ENCODE measurements at places on chromosomes 2 and 18.

DNA sequence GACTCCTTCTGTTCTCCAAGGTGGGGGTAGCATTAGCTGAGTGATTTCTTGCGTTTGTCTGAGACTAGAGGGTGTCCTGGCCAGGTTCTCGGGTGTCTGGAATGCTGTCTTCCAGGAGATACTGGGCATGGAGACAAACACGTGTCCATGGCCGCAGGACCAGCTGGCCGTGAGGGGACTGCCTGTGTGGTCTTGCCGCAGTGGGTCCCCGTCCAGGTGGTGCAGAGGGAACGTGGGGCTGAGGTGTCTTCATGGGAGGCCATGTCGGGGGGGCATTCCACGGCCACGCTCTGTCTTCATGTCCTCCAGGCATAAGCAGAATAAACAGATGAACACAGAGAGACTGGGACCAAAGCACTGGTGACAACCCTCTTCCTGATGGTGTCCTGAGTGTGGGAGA is 66.6 kb downstream of the SMIM21 start:
- DNase-seq: no peak

- DNase-seq: no peak
Measured at GRCh38 chr2:71566372-71566771, 113.0 kb downstream of the DYSF start.

- no peak for DNase-seq
Measured at GRCh38 chr2:154681741-154682140, 16.8 kb upstream of the KCNJ3 start.

DNA sequence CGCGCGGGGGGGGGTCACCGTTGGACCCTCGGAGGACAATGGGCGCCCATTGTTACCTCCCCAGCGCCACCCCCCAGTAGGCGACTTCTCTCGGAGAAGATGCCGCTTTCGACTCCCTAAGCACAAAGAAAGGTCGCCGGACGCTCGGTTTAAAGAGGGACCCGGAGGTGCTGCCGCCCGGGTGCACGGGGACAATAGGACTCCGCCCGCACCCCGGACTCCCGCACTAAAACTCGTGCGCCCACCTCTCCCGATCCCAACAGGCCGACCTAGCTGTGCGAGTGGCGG is 318 bp upstream of the CDC42EP3 start:
- no peak for DNase-seq

GRCh38 chr18:68417166-68417799 is 297.6 kb downstream of the TMX3 start:
- no peak for DNase-seq

DNA sequence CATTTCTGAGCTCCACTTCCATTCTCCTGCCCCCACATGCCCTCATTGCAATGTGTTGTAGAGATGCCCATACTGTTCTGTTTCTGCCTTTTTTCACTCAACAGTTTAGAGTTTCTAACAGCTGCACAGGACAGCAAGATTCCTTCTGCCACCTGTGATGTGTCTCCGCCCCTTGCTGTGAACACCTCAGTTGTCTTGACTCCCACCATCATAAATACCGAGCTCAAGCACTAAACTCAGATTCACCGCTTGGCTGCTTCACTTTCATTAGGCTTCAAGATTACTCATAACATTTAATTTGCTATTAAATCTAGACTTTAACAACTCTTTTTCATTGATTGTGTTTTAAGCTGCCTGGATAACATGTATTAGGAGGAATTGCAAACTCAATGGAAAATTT is 141.0 kb downstream of the MAP2 start:
- DNase-seq: no peak

DNA sequence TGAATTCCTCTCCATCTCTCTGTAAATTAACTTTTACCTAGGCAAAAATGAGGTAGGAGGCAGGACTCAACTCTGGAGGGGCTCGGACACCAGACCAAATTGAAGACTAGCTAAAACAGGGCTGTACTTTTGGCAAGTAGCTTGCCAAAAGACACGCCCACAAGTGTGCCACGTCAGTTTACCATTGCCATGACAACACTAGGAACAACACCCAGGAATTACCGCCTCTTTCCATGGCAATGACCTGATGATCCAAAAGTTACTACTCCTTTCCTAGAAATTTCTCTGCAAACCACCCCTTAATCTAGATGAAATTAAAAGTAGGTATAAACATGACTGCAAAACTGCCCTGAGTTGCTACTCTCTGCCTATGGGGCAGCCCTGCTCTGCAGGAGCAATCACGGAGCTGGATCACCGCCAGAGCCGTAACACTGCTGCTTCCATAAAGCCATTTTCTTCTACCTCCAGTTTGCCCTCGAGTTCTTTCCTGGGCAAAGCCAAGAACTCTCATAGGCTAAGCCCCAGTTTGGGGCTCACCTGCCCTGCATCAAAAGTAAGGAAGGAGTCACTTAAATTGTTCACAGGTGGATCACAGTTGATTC is 66.0 kb upstream of the FAM136A start:
- DNase-seq: peak; percentile 52

GRCh38 chr2:170816504-170817092 is at the start of gene GAD1:
TSS of gene GAD1 (plus strand) at chr2:170816887. CDS start at chr2:170818592, 1,705 bp downstream.
- DNase-seq: peak; percentile 79

GRCh38 chr2:70766357-70767078 is 1.5 kb downstream of the ADD2 start:
- no peak for DNase-seq

DNA sequence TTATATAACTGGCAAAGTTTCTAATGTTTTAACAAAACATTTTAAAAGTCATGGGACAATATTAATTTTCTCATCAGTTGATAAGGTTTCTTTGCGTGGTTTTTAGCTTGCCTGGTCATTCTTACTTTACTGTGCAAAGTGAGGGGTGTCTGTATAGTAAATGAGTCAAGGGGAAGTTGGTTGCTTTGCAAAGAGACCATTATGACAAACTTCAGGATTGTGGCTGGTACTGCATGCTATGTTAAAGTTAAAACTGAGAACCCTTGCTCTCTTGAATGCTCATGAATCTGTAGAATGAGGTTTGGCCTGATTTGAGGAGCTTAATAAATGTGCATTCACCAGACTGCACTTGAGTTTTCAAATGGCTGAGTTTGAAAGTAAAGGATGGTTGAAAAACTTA is 47.0 kb downstream of the COL4A4 start:
- no peak for DNase-seq

DNA sequence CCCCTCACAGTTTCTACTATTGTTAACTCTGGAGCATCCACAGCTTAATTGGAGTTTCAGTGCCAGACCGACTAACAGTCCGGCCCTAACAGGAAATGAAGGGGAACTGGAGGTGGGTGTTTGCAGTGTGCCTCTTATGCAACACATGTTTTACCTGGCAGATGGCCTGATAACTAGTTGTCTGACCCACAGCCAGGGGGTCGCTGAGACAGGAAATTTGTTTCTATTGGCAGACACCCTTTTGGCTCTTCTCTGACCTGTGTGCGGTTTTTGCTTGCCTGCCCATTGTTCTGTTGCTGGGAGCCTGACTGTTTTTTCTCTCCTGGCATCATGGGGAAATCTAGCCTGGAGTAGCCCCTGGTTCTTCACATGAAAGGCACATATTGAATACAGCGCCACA is 1329.8 kb downstream of the DSC3 start:
- no peak for DNase-seq

DNA sequence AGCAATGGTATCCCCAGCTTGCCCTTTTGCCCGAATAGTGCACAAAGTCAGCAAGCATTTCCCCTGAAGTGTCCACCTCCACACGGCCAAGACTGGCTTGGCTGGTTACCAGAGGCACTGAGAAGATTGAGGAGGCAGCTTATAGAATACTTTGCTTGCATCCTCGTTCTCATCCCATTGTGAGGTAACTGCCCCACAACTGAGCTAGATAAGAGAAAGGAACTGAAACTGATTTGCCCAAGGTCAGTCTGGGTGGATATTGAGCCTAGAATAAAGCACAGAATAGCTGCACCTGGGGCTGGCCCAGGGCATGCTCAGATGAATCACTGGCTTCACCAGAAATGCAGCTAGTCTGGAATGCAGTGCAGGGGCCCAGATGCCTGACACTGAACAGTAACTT is 32.7 kb upstream of the MAP4K3 start:
- no peak for DNase-seq

GRCh38 chr2:181178130-181178529 is 197.7 kb downstream of the UBE2E3 start:
- no peak for DNase-seq

DNA sequence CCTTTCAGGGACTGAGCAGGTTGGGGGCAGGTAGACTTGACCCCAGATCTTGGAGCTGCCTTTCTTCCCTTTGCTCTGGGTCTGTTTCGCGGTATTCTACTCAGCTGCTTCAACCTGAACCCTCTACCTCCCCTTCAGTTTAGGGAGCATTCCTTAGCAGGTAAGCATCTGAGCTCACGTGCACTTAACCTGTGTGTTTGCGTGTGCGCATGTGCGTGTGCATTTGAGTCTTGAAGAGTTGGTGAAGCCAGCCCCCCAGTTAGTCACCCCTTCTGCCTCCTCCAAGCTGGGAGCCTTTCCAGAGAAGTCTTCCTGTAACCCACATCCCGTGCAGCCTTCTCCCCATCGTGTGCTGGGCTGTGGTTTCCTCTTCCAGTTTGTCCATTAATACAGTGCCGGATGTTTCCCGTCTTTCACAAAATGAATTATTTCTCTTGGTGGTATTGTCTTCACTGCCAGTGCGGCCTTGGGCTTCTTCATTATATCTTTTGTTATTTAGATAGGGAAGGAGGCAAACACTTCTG is 33.2 kb downstream of the B3GNT2 start:
- no peak for DNase-seq

DNA sequence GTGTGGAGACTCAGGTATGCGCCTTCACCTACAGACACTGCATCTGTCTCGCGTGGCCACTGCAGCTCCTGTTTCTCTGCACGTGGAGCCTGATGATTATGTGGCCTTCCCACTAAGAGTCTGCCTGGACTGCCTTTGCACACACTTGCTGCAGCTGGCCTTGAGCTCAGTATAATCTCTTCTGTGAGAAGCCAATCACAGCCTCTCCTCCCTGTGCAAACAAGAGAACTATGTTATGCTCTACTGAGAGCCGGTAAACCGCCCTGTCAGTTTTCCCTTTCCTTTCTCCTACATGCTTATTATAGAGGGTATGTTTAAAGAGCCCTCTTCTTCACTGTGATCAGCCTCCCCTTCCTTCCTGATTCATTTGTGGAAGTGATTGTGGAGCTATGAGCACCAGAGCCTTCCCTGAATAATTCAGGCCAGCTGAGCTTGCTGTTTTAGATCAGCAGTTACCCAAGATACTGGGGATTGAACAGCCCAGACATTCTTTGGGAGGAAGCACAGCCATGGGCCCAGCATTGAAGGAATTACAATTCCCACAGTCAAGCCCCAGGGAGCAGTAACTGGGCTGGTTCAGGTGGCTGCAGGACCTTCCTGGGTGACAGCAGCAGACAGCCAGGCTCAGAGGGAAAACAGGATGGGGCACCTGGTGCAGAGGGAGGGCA is 3.7 kb upstream of the TGFA start:
- no peak for DNase-seq

GRCh38 chr2:200306931-200307723 is 634 bp downstream of the SPATS2L start:
- no peak for DNase-seq

Data from H1 (cell line).